ENCODE measurements at places on chromosomes 3 and 15.
A peak's percentile ranks its signal among the peaks of the same experiment; 100 is the strongest.

DNA sequence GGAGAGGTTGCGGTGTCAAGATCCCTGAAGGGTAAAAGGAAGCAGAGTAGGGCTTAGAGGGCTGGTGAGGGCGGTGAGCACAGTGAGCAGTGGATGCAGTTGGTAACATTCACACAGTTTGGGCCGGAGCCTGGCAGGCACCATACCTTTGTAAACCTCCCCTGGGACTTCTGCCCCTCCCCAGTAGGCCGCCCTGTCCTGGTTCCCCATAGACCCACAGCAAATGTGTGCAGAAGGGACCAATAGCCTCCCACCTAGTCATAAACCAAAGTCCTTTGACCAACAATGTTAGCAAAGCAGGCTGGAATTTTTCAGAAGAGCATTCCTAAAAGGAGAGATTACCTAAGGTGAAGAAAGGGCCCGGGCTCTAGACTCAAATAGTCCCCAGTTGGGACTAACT is 1.7 kb upstream of the PHGR1 start:
- no peak for DNase-seq

DNA sequence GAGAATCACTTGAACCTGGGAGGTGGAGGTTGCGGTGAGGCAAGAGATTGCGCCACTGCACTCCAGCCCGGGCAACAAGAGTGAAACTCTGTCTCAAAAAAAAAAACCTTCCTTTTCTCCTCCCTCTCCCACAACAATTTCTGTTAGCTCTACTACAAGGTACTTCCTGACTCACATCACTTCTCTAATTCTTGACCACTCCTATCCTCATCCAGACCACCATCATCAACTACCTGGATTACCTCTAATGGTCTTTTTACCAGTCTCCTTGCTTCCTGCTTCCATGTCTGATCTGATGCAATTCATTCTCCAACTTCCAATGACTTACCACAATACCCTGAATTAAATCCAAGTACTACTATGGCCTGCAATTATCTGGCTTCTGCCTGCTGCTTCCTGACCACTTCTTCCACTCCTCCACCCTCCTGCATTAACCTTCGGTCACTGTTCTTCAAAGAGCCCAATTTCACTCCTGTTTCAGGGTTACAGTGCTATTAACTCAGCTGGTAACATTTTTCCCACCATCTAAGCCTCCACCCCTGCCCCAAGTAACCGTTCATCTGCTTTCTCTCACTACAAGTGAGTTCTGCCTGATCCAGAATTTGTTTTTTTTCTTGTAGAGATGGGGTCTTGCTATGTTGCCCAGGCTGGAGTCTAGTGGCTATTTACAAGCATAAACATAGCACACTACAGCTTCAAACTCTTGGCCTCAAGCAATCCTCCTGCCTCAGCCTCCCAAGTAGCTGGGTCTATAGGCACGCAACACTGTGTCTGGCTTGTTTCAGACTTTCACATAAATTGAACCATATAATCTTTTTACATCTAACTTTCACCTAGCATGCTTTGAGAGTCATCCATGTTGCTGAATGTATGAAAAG is 27.8 kb downstream of the DCAF1 start:
- peak; percentile 63 for DNase-seq

GRCh38 chr15:97909291-97909891 is 51.1 kb upstream of the ARRDC4 start:
- peak; percentile 39 for DNase-seq

DNA sequence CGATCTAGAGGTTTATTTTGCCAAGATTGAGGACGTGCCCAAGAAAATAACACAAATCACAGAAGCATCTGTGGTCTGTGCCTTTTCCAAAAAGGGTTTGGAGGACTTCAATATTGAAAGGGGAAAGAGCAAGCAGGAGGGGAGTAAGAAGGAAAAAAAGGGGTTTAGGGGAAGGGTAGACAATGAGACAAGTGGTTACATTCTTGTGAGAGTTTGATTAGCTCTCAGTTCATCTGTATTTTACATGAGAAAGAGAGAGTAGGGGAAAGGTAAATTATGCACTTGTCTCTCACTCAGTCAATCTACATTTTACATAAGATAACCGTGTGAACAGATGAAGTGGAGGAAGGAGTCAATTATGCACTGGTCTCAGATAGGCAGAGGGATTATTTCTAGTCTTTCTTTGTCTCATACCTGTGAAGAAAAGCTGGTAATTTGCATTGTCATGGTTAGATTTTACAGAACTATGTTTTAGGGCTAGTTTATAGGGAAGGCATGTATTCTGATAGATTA is 931.3 kb downstream of the CADM2 start:
- DNase-seq, result no peak

- no peak for DNase-seq
Observed at GRCh38 chr15:65027593-65027992, 1.8 kb downstream of the MTFMT start.

DNA sequence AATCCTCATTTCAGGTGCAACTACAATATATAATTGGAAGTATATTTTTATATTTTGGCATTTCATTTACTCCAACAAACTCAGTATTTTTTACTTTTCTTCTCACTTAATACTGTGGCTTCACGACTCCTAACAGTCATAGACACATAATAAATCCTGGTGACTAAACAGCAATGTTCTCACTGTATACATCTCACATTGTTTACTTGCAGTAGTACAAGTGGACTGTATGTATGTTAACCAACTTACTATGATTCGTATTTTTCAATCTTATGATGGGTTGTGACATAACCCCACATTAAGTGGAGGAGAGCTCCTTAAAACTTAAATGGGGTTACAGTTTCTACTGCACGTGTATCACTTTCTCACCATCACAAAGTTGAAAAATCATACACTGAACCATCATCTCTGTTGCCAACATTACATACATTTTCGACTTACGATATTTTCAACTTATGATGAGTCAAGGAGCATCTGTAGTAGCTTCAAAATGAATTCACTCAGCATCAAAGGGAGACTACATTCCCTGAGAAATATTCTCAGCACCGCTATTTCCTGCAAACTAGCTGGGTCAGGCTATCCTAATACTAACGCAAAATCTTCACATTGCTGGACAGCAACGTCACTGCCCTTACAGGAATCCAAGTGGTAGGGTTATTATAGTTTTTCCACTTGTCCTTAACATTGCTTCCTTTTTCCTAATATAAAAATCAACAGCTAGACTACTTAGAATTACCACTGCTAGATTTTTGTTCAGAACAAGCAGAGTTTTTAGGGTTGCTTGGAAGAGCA is 7.3 kb downstream of the ADAM10 start:
- DNase-seq, result peak; percentile 88

DNA sequence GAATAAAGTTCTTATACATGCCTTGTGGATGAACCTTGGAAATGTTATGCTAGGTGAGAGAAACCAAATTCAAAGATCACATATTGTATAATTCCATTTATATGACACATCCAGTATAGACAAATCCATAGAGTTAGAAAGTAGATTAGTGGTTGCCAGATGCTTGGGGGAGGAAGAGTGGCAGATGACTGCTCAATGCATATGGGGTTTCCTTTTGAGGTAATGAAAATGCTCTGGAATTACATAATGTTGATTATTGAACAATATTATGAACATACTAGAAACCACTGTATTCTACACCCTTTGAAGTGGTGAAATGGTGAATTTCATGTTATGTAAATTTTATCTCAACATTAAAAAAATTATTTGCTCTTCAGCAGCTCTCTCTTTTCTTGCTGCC is 100.8 kb downstream of the DHX36 start:
- no peak for DNase-seq

DNA sequence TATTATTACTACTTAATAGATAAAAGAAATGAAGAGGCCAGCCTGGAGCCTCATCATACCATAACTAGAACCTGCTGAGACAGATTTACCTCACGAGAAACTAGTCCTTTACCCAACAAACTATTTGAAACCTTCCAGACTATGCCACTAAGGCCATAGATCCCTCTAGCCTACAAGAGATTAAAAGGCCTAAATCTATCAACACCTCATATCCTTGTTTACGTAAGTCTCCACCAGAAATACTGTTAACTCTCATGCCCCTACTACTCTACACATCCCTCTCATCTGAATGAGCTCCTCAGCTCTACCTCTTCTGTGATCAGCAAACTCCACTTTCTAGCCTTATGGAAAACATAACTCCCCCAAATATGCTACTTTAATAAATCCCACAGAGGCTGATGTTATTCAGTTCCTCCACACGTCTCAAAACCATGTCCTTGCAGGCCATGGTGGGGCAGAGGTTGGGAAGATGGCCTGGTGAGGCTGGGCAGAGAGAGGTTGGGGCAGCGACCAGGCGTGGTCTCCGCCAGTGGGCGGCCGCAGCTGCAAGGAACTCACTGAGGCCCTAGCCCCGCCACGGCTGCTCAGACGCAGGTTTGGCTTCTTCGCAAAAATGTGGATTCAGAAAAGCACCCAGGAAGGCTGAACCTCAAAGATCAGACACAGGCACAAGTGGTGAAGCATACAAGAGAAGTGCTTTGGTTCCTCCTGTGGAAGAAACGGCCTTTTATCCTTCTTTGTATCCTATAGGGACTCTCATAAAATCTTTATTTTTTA is 65.8 kb downstream of the GSK3B start:
- DNase-seq, result no peak

- no peak for DNase-seq
Observed at GRCh38 chr15:66147440-66147839, 106.1 kb downstream of the MEGF11 start.

All from amniotic epithelial cell (primary cell).